T47D (cell line): ENCODE measurements at places on chromosomes 3 and 15.

DNA sequence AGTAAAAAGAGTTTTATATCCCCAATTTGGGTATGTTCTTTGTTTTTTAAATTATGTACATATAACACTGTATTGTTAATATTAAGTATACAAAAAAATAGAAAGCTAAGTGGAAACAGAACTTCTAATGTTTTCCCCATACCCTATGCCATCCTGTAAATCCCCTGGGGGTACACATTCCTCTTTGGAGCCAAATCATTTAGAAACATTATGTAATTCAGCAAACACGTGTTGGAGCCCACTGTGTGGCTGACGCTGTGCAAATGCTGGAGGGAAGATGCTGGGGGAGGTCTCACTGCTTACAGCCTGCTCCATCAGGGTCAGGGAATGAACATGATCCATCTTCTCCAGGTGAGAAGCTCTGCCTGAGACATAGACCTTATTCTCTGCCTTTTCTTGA is 52.8 kb downstream of the CRTC3 start:
- no peak for DNase-seq

DNA sequence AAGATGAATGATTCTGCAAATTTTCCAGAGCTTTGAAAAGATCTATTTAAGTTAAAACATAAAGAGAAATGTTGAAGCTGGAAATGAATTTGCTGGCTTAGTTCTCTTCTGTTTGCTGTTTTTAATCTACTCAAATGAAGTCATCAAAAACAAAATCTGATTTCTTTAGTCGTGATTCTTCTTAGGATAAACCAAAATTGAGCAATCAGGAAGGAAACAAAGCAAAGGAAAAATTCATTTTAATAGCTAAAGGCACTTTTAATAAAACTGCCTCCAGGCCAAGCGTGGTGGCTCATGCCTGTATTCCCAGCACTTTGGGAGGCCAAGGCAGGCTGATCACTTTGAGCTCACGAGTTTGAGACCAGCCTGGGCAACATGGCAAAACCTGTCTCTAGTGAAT is 91.2 kb downstream of the DUT start:
- DNase-seq = no peak

GRCh38 chr3:138694287-138695007 is 85.9 kb downstream of the FAIM start:
- no peak for DNase-seq

- DNase-seq = no peak
Observed at GRCh38 chr3:174822320-174822719, 36.8 kb upstream of the NAALADL2 start.

- DNase-seq = no peak
Observed at GRCh38 chr15:50883903-50884302, 24.6 kb upstream of the AP4E1 start.

GRCh38 chr3:69130689-69131088 is 8.3 kb upstream of the LMOD3 start:
- no peak for DNase-seq

GRCh38 chr3:17431484-17432045 is 310.9 kb downstream of the TBC1D5 start:
- no peak for DNase-seq

GRCh38 chr3:113006359-113007056 is 15.7 kb downstream of the GTPBP8 start:
- DNase-seq = no peak

- no peak for DNase-seq
Observed at GRCh38 chr3:36776436-36776835, 12.1 kb upstream of the DCLK3 start.

GRCh38 chr3:159828542-159828943 is 160.1 kb upstream of the IL12A start:
- DNase-seq = peak; percentile 58

DNA sequence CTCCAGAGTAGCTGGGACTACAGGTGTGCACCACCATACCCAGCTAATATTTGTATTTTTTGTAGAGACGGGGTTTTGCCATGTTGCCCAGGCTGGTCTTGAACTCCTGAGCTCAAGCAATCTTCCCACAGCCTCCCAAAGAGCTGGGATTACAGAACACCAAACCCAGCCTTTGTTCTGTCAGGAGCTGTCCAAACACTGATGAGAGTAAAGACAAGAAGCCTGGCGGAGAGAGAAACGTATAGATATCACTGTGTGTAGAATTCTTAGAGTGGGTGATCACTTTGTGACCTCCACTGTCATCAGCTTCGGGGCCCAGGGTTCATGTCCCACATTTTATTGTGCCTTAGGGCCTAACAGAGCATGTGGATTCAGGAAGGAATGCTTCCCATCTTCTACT is 159.5 kb downstream of the SNRK start:
- no peak for DNase-seq

GRCh38 chr3:57586778-57587177 is 10.4 kb downstream of the ARF4 start:
- DNase-seq = no peak

- DNase-seq = peak; percentile 68
Observed at GRCh38 chr15:45146405-45146804, 16.6 kb downstream of the DUOX1 start.

DNA sequence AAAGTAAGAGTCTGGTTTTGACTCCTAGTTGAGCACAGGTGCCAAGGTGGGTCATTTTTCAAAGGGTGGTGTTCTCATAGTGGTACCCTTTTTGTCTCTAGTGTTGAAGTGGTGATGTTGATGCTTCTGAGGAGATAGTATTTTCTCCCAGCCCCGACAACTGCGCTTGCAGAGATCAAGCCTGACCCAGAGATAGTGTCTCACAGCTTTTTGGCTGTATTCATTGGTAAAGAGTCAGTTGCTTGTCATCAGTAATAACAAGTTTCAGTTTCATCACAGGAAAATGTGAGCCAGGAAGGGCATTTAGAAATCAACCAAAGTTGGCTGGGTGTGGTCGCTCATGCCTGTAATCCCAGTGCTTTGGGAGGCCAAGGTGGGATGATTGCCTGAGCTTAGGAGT is 139.3 kb downstream of the NFKBIZ start:
- DNase-seq = no peak

DNA sequence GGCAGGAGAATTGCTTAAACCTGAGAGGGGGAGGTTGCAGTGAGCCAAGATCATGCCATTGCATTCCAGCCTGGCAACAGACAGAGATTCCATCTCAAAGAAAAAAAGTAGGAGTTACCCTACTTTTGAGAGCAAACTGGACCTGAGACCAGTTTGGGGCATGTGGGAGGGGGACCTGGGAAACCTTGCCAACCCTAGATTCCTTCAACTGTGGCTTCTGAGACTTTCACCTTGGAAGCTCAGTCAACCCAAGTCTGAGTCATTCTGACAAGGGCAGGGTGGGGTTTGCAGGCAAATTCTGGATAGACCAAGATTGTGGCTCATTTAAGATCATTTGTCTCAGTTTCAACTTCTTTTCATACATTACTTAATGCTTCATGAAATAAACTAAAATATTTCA is 23.8 kb upstream of the SIAH2 start:
- no peak for DNase-seq
